Left lung (tissue), 14 donors: ENCODE measurements at places on chromosomes 11 and 22. TPM values are rescaled to one million over a fixed set of nuclear protein-coding genes. Genes with fewer than 3 reads are reported as not detected.

DNA sequence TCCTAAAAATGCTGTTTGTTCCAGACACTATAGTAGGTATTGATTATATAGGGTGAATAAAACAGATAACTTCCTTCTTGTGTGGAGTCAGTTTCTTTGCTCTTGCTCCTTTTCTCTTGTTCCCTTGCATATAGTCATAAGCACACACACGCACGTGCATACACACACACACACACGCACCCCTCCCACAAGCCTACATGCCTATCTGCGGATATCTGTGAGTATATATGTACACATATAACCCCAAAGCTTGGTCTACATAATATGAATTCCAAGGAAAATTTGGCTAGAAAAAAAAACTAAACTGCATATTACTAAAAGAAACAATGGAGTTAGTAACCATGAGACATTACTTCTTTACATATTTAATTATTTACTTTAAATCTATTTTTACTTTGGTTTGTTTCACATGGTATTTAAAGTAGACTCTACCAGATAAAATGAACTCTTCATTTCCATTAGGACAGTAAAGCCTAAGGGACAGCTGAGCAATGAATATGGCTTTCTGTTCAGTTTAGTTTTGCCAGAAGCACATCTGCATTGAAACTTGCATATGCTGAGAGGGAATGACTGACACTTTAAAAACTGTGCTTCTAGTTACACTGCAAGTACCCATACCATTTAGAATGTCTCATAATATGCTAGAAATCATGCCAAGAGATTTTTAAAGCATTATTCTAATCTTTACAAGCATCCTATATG is 676.4 kb downstream of the DLG2 start:
- no peak for DNase-seq

DNA sequence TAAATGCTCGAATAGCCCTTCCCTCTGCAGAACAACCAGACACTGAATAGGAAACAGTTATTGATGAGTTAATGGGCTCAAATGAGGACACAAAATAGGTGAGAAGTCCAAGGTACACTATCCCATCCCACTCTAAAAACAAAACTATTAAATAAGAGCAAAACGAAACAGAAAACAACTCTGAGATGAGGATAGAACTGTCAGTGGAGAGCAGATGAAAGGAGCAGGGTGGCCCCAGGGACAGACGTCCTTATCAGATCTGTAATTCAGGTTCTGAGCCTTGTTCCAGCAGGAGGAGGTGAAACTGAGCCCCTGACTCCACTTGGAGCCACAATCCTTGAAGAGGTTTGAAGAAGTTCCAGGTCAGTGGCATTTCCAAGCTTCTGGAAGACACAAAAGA is 8.5 kb upstream of the SNX19 start:
- no peak for DNase-seq

- DNase-seq: no peak
Measured at GRCh38 chr11:69682221-69682620, 7.1 kb upstream of the LTO1 start.

DNA sequence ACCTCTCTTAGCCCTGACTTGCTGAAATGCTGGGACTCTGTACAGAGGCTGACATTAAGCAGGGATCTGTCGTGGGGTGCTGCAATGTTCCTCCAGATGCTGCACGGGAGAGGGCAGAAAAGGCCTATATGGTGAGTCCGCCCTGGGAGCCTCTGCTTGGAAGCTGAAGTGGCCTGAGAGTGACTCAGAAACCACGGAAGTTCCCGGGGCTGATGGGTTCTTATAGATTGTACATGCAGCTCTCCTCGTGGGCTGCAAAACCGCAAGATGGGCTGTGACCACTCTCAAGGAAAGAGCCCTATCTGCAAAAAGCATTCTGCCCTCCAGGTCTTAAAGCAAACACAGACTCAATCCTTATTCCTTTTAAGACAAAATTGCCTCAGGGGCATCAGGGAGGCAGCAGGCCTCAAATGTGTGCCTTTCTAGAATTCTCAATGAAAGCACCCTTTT is 5.8 kb upstream of the SLC43A3 start:
- DNase-seq: peak; percentile 77

DNA sequence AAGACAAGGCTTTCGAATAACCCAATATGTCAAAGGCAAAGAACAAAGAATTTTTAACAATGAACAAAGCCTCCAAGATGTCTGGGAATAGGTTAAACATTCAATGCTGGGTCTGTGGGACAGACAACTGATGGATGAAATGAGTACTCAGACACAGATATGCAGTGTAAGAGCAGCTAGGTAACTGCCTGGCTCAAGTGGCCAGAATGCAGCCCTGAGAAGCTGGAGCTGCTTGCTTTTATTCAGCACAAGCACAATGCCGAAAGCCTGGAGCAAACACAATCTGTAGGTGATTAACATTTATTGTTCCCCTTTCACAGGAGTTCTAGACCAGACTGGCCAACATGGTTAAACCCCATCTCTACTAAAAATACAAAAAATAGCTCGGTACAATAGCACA is 24.0 kb downstream of the GLYAT start:
- no peak for DNase-seq

GRCh38 chr22:44330188-44330743 is 17.5 kb upstream of the SHISAL1 start:
- DNase-seq: no peak

- DNase-seq: no peak
Measured at GRCh38 chr11:114164546-114164945, 105.0 kb downstream of the ZBTB16 start.

GRCh38 chr11:10294290-10294953 is 403 bp upstream of the SBF2 start:
- peak; percentile 92 for DNase-seq

GRCh38 chr11:64933935-64934681 is 1.6 kb downstream of the GPHA2 start:
- no peak for DNase-seq

DNA sequence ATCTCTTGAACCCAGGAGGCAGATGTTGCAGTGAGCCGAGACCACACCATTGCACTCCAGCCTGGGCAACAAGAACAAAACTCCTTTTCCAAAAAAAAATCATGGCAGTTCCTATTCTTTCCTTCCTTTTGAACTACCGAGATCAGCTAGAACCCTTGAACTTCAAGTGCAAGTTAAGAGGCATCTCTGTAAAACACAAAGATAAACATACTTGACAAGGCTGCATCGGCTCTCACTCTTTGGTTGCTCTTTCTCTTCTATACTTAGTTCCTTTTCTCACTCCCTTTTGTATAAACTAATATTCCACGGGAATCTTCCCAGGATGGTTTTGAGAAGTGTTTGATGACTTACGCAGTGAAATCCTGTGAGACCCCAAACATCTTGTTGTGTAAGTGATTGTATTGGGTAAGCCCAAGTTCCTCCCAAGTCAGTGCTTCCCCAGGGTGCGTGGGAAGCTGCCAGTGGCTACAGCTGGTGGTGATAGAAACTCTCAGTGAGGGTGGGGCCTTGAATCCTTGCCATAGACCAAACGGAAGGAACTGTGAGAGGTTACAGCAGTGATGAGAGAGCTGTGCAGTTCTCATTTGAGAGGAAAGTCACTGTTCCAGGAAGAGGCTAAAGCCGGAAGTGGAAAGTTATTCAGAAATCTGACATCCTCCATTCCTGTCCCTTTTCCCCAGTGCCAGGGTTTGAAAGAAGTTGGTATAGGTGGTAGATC is 24.1 kb upstream of the CDC42EP2 start:
- DNase-seq: peak; percentile 84

GRCh38 chr11:94665116-94665659 is 98.0 kb downstream of the PIWIL4 start:
- no peak for DNase-seq

GRCh38 chr11:17015627-17016126 is 1.5 kb upstream of the PLEKHA7 start:
- peak; percentile 87 for DNase-seq

GRCh38 chr11:68950270-68950669 is 30.5 kb downstream of the MRGPRD start:
- no peak for DNase-seq

GRCh38 chr22:49462795-49463194 is 364.9 kb downstream of the BRD1 start:
- no peak for DNase-seq

DNA sequence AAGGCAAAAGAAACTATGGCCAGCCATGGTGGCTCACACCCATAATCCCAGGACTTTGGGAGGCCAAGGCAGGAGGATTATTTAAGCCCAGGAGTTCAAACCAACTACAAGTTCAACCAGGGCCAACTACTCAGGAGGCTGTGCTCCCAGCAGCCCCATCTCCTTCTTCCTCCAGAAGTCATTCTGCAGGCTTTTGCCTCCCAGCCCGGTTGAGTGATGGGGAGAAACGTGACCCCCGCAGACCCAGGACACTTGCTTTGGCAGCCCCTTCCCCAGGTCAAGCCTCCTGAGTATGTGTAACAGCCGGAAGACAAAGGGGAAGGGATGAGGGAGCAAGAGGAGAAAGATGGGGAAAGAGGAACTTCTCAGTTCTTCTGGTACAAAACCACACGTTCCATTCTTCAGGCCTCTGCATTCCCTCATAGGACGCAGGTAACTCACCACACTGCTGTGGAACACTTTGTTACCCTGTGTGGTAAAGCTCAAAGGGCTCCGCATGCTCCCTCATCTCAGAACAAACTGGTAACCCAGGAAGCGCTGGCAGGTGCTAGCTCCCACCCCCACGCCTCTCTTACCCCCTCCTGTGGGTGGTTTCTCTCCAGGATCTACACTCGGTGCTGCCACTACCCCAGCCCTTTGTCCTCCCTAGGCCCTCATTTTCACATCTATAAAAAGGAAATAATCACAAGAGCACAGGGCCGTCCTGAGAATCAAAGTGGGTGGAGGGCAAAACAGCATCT is 4.0 kb downstream of the SULT4A1 start:
- no peak for DNase-seq

- no peak for DNase-seq
Measured at GRCh38 chr11:119730789-119731386, 1.9 kb upstream of the NECTIN1 start.

- DNase-seq: no peak
Measured at GRCh38 chr11:87213444-87213843, 175.7 kb downstream of the TMEM135 start.

MICALL1 gene
- total RNA-seq: 36.8 TPM

GPR83 gene
- 0.08 TPM for total RNA-seq

MS4A2 gene
- 3.3 TPM for total RNA-seq

PHOX2A gene
- not detected for total RNA-seq

PNPLA3 gene
- total RNA-seq: 2.4 TPM

MRPL11 gene
- total RNA-seq: 39.5 TPM

SPI1 gene
- 75.6 TPM for total RNA-seq

LRRC74B gene
- total RNA-seq: 0.94 TPM

APOBEC3A gene
- total RNA-seq: 25.5 TPM

JAML gene
- 20.4 TPM for total RNA-seq

FAT3 gene
- total RNA-seq: 9.7 TPM
